ENCODE measurements at places on chromosomes 1 and 21. TPM values are rescaled to one million over a fixed set of nuclear protein-coding genes. Genes with fewer than 3 reads are reported as not detected.

GRCh38 chr1:244662599-244662998 is 9.7 kb downstream of the DESI2 start:
- no peak for DNase-seq

DNA sequence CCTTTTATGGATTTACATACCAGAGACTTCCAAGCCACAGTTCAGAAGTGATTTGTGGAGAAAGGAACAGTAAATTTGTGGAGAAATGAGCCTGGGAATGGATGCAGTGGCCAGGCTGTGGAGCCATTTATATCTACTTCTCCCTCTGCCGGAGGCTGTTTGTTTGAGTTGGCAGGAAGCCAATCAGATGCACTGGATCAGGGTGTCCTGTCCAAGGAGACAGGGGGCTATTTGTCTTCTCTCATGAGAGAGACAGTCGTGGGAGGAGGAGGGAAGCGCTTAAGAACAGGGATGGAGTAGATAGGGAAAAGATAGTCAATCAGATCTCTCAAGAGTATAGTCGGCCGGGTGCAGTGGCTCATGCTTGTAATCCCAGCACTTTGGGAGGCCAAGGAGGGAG is 2.8 kb upstream of the HAPLN2 start:
- DNase-seq: no peak

DNA sequence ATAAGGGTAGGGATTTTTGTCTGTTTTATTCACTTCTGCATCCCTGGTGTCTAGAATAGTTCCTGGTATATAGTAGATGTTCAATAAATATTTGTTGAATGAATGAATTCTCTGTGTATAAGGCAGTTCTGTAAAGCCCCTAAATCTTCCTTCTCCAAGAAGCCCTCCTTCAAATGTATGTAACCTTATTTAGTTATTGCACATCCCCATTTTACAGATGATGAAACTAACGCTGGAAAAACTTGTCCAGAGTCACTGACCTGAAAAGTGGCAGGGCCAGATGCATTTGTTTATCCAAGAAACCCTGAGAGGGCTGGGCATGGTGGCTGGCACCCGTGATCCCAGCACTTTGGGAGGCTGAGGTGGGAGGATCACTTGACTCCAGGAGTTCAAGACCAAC is 4.3 kb upstream of the LMNA start:
- no peak for DNase-seq

DNA sequence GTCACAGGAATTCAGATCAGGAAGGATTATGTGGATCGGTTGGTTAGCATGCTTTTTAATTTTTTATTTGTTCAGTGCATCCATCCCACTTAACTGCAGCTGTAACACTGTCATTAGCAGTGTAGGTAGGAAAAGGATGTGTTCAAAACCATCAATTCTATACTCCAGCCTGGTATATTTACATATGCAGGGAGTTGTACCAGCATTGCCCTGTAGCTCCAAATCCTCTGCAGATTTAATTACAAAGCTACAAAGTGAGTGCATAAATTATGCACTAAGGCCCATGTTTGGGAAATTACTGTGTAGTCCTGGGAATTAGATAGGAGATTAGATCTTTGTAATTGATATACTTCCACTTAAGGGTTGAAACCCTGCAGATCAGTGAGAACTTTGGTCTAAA is 15.9 kb upstream of the OSBPL9 start:
- no peak for DNase-seq

DNA sequence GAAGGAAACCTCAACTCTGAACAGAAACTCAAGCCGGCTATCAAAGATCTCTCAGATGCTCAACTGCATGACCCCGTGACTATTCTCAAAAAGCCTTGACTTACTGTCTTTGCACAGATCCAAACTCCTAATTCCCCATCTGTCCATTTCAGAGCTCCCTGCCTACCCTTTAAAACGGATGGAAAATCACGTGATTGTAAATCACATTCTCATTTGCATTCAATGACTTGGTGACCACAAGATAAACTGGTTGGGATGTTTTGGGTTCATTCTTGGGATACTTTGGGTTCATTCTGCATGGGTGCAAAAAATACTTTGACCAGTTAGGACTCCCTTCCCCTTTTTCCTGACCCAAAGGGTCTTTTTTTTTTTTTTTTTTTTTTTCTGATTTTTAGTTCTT is 41.3 kb upstream of the RUNX1 start:
- no peak for DNase-seq

- no peak for DNase-seq
Observed at GRCh38 chr1:8382051-8382505, 64.2 kb downstream of the SLC45A1 start.

- no peak for DNase-seq
Observed at GRCh38 chr1:19804831-19805251, 5.1 kb upstream of the TMCO4 start.

- no peak for DNase-seq
Observed at GRCh38 chr1:210695026-210695425, 366.3 kb downstream of the HHAT start.

DNA sequence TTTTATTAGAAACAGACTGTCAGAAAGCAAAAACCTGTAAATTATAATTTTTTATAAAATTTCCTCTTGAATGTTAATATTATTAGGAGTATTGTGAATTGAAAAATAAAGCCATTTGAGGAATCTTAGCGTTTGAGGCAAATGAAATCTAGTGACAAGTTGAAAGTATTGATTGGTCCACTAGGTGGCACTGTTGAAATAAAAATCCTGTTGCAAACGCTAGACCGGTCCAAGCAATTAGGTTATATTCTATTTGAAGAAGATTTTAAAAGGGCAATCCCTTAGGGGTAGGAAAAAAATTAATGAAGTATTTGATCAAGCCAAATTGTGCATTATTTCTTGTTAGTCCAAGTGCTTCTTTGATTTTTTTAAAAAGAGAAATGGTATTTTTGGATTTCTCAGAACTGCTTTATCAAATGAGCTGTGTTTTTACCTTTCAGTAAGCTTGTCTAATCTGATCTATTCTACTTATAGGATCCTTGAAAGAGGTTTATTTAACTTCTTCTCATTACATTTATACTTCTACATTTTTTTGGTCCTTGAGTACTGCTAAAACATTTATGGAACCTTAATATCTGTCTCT is 57.7 kb downstream of the ATG4C start:
- DNase-seq: no peak

DNA sequence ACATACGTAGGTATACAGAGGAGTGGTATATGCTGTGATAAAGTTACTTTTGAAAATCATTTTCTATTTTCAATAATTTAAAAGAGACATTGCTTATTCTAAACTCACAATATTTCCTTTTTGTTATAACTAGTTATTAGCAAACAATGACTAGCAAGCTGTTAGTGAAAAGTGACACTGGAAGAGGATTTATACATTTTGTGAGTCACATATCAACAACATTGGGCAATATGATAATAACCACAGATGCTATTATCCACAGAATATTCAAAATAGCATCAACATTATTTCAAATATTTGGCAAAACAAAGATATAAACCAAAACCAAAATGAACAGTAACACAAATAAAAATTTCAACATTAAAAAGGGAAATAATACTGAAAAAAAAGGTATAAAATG is 104.0 kb upstream of the HP1BP3 start:
- no peak for DNase-seq

DNA sequence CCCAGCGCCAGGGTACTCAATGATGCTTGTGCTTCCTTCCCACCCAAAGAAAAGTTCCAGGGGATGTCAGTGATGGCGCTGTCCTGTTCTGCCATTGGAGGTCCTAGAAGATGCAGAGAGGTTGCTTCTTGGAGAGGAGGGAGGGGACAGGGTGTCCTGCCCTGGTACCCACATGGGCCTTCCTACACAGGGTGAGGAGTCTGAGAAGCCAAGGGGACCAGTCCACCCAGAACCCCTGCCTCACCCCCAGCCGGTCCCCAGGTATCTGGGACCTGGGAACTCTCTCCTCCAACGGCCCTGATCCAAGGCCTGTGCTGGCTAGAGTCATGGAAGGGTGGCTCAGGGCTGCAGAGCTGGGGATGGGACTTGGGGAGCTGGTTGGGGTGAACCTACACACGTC is 259.4 kb downstream of the KCNJ6 start:
- no peak for DNase-seq

The OVAAL gene
- total RNA-seq: 0.70 TPM

The CELA2A gene
- not detected for total RNA-seq

The BACE2 gene
- 50.3 TPM for total RNA-seq

The CD164L2 gene
- total RNA-seq: not detected

The CD34 gene
- total RNA-seq: 76.7 TPM

The LPGAT1 gene
- 27.0 TPM for total RNA-seq

The SH2D1B gene
- total RNA-seq: 0.16 TPM

The MLLT11 gene
- total RNA-seq: 10.9 TPM

All from right atrium auricular region (tissue), 2 donors.